IPS DF 6.9 (cell line): ENCODE measurements at places on chromosomes 16 and 17.

DNA sequence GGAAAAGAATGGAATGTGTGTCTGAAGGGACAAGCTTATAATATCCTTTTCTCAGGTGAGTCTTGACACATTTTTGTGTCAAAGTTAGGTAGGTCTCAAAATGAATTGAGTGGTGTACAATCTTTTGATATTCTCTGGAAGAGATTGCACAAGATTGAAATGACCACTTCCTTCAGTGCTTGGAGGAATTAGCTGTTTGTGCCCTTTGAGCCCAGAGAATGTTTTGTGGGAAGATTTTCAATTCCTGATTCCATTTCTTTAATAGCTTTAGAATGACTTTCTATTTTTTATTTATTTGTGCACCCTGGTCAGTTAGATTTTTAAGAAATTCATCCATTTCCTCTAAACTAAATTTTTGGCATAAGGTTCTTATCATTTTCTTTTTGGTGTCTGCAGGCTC lies 1.6 kb upstream of the CCL13 start:
- DNase-seq: no peak

DNA sequence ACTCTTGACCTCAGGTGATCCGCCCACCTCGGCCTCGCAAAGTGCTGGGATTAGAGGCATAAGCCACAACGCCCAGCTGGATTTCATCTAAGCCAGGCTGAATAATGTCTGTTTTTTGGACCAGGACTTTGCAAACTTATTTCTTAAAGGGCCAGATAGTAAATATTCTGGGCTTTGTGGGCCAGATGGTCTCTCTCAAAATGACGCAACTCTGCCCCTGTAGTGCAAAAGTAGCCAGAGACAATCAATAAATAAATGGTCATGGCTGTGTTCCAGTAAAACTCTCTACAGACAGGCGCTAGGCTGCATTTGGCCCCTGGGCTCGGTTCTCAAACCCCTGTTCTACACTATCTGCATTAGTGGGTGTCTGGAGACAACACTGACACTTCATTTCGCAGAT lies 121.9 kb upstream of the CDH13 start:
- no peak for DNase-seq

- peak; percentile 61 for DNase-seq
Measured at GRCh38 chr16:117379-118365, 20.8 kb downstream of the NPRL3 start.

- DNase-seq: no peak
Measured at GRCh38 chr17:61409301-61410112, 9.9 kb downstream of the TBX2 start.

DNA sequence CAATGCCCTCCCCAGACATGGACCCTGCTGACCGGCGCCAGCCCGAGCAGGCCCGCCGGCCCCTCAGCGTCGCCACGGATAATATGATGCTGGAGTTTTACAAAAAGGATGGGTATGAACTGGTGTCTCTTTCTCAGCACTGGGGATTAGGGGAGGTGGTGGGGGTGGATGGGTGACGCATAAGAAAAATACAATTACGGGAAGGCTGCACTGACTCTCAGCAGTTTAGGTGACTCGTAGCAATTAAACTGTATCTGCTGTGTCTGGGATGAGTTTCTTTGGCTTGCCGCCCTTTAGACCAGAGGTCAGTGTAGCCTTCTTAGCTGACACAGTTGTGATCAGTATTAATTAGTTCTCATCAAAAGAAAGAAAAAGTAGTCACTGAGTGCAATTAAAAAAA lies 59.0 kb downstream of the ELAC2 start:
- no peak for DNase-seq

DNA sequence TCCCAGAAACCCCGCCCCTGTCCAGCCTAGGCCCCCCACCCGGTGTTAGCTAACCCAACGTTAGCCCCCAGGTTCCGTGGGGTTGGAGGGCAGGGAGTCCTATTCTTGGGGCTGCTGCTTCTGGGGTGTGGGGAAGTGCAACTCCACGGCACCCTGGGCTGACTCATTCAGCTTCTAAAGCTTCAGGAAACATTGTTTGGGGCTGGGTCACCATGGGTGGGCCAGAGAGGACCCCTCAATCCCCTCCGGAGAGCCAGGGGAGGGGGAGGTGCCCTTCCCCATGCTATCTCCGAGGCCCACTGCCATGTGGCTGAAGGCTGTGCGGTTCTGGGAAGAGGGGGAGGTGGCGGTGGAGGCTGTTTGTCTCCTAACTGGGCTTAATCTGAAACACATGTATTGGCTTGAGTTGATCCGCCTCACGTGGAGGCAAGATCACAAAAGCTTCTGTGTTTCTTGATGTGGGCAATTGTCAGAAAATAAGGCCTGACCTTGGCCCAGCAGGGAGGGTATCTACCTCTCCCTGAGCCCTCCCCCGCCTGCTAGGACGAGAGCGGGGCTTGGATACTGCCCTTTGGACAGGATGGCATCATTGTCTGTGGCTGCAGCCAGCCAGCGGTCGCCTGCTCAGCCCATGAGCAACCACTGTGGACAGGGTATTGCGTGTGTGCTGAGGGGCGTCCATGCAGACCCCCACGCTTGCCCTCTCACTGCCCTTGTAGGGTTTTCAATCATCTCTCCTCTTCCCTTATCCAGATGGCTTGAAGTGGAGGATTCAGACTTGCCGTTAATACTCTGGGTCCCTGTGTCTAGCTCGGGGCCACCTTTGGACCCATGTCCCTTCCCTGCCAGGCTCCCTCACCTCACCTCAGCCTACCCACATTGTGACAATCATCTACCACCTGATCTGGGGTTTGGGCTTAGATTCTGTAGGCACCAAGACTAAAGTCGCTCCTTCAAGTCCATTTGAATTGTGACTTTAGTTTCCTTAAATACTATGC lies 1.3 kb downstream of the SERPINF1 start:
- no peak for DNase-seq

GRCh38 chr17:74603746-74604145 lies 11.7 kb upstream of the CD300LD start:
- DNase-seq: no peak

GRCh38 chr17:17057057-17057551 lies 14.8 kb downstream of the MPRIP start:
- DNase-seq: no peak

- no peak for DNase-seq
Measured at GRCh38 chr17:78322858-78323455, 36.9 kb downstream of the SOCS3 start.

GRCh38 chr16:78718141-78718540 lies 618.7 kb downstream of the WWOX start:
- no peak for DNase-seq

DNA sequence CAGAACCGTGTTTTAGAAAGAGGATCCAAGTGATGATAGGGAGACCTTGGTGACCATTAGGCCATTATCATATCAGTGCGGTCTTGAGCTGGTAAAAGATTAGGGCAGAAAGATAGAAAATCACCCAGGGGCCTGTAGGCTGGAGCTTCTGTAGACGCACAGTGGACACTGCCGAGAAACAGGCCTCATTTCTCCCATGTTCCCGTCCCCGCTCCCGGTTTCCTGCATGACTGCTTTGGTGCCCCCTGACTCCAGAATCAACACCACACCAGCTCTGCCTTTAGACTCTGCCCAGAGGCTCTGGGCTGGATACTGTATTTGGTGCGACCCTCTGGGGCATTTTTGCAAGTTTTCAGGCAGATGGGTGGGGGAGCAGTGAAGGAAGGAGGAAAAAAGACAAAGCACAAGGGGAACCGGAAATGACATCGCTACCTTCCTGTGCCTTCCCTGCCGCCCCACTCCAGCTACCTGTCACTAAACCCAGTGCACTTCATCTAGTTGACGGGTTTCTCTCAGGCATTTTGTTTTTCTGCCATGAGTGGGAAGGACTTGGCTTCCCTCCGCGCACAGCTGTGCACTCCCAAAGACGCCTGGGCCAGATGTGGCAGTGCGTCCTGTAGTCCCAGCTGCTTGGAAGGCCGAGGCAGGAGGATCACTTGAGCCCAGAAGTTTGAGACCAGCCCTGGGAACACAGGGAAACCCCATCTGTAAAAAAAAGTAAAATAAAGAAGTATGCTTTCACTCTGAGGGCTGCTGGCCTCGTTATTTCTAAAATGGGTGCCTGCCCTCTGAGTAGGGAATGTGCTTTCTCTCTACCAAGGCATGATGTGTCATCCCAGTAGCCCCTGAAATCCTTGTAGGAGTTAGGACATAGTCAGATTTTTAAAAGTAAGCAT lies 214.1 kb downstream of the RPTOR start:
- no peak for DNase-seq

- peak; percentile 29 for DNase-seq
Measured at GRCh38 chr16:79053577-79053976, 547.0 kb downstream of the MAF start.

DNA sequence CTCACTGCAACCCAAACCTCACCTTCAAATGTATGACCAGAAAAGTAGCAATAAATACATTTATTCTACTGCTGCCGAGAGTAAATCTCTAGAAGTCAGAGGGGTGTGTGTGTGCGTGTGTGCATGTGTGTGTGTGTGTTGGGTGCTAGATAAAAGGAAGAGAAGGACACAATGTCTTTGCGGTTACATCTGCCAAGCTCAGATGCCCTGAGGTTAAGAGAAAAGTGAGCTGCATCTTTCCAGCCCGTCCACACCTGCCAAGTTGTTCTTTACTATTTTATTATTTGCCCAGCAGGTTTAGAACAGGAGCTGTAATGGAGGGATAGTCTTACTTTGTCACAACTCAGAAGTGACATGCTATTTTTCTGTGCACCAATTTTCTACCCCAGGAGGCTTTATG lies 54.5 kb upstream of the ANKFN1 start:
- DNase-seq: no peak

DNA sequence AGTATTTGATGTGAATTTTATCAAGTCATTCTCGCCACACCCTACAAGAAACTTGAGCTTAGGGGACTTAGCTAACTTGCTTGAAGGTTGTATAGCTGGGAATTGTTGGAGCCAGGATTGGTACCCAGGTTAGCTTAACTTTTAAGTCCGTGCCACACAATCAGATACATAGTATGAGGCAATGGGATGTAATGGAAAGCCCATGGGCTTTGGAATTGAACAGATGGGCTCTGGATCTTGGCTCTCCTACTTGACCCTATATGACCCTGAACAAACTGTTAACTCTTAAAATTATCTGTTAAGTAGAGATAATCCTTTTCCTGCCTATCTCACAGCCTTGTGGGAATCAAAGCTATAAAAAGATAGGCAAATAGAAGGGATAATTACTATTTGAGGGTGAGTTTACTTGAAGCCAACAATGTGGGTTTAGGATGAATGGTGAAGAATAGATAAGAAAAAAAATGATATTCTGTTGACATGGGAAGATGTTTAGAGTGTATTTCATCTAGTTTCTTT lies 51.9 kb upstream of the CACNG3 start:
- DNase-seq: no peak

DNA sequence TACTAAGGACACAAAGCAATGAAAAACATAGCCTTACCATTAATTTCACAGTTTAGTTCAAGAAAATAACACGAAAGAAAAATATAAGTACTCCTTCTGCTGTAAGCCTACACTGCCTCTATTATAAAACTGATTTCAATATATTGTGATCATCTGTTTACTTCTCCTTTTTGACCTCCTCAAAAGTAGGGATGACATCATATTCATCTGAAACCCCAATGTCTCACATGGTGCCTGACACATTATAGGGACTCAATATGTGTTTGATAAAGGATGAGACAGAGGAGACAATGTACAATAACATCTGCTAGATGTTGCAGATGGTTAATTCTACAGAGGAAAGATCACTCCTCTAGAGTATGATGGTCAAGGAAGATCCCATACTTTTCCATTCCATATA lies 118.4 kb upstream of the NOG start:
- DNase-seq: no peak

DNA sequence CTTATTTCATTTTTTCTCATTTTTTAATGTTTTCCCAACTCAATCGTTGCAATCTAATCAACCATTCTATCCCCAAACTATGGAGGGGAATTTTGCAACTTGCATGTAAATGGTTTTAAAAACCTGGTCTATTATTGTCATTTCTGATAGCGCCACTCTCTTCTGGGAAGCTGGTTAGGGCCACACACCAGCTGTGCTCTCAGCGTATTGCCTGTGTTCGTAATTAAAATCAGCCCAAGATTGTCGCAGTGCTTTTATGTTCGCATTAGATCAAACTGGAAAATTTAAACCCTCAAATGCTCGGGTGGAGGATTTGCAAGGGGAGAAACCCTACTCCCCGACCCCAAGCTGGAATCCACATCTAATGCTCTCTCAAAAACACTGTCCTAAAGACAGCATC lies 123.5 kb upstream of the CACNG5 start:
- no peak for DNase-seq

- DNase-seq: no peak
Measured at GRCh38 chr17:58611331-58611730, 80.5 kb downstream of the TEX14 start.

GRCh38 chr16:10761373-10761772 lies 17.7 kb downstream of the NUBP1 start:
- no peak for DNase-seq

DNA sequence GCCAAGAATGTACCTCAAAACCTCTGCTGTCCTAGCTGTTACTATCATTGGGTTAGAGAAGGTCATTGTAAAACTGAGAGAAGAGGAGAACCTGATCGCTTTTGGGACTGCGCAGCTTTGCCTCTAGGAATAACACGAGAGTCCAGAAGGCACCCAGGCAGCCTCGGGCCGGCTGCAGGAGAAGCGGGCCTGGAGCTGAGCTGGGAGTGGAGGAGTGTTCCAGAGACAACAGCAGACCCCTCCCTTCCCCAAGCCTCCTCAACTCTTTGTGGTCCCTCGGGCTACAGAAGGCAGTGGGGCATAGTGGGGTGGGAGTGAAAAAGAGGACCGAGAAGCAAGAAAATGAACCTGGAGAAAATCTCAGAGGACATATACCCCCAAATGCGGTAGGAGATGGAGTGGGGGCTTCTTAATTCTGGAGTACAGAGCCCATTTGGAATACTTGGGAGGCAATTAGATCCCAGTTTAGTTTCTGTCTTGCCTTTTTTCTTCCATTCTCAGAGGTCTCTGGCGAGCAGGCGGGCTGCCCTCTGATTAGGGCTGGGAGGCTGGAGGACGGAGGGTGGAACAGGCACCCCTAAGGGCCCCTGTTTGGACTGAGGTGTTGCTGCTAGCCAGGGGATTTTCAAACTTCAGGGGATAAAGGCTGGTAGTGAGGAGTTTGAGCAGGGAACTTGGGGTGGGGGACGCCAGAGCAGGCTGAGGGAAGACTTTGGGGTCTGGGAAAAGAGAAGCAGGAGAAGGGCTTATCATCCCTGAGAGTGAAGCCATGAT lies 13.3 kb upstream of the HOXB2 start:
- DNase-seq: no peak

- no peak for DNase-seq
Measured at GRCh38 chr16:24188751-24189318, 67.3 kb upstream of the CACNG3 start.

GRCh38 chr17:37661400-37662014 lies 18.3 kb upstream of the DDX52 start:
- no peak for DNase-seq

DNA sequence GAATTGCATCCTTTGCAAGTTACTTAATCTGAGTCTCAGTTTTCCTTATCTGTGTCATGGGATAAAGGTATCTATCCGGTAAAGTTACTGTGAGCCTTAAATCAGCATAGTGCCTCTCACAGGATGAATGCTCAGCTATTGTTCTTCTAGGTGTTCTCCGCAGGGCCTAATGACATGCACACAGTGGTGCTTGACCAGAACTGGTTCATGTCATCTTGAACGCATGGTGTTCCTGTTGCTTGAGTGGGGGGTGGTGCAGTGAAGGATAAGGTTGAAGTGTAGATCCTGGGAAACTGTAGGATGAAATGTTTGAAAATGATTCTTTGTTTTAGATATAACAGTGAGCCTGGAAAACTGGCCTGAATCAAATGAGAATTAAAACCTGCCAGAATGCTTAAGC lies 4.0 kb downstream of the KRT40 start:
- DNase-seq: no peak

GRCh38 chr17:29242790-29243189 lies 3.9 kb upstream of the CRYBA1 start:
- DNase-seq: no peak
